NCI-H446 treated with DMSO at 0.1 percent for 48 hours (cell line): ENCODE measurements at places on chromosomes 1 and 21.
A peak's percentile ranks its signal among the peaks of the same experiment; 100 is the strongest.

DNA sequence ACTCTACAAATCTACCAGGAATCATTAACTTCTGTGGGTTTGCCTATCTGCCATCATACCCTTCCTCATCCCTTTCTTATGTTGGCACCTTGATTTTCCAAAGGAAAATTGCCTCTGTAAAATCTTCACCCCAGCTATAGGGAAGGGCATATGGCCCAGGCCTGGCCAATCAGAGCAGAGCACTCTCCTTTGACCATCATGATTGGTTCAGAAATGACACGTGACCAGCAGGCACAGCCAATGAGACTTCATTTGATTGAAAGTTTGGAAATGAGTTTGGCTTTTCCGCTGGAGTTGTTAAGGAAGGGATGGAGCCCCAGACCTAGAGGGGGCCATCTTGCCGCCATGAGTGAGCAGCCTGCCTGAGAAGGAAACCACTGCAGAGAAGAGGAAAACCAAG is 35.1 kb upstream of the IFFO2 start:
- no peak for DNase-seq

DNA sequence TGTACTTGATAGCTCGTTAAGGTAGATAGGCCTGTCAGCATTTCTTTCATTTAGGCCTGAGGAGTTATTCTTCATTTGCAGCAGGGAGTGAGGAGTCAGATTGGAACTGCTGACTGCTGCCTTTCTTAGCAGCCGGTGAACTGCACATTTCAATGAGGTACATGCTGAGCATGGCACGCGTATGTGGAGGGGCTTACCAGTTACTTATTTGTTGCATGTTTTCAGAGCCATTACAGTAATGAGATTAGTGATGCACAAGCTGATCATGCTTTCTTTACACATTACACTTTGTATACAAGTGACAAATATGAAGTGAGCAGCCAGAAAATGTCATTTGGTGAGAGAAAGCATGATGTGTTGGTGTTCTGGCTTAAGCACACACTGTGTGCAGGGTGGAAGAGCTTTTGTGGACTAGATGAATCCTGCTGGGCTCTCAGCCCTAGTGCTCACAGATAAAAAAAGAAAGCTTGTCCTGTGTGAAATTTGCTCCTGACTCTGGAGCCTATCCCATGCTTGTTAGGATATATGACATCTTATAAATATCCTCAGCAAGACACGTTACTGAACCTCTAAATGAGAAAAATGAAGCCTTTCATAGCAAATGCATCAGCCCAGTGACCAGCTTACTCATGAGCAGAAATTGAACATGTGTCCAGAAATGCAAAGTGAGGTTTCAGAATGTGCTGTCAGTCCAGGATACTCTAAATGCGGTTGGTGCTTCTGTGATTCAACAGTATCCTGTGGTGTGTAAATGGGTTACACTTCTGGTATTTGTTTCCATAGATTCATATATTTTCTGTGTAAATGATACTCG is 574.7 kb upstream of the ADGRL2 start:
- no peak for DNase-seq

- peak; percentile 83 for DNase-seq
These were observed 16.6 kb upstream of the DR1 start for GRCh38 chr1:93328809-93329760.

- DNase-seq = peak; percentile 45
These were observed 397.9 kb upstream of the TMPRSS15 start for GRCh38 chr21:18801468-18801867.

GRCh38 chr1:65414538-65414937 is 5.9 kb upstream of the LEPR start:
- DNase-seq = no peak

DNA sequence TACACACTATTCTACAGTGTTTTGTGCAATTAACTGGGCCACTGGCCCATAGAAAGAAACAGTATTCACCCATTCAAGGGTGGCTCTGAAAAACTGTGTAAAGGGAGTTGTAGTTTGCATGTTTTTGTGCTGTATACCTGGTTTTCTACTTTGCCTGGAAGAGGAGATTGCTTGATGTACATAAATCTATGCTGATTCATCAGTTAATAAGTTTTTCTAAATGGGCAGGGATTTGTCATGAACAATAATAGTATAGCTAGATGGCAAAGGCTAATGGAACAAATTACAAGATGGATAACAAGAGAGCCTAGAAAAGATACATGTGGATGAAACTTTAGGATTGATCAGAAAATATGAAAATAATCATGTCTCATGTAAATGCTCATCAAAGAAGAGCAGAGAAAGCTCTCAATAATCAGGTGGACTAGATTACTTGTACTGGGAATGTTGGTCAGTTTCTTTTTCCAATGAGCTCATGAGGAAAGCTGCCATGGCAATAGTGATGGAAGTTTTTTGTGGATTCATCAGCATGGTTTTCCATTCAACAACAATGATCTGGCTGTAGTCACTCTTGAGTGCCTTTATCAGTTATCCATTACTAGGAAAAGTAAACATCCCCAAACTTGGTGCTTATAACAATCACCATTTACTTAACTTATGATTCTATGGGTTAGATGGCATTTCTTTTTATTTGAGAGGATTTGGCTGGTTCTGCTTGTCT is 602.8 kb downstream of the BRINP3 start:
- no peak for DNase-seq

GRCh38 chr1:64209221-64209620 is 5.8 kb downstream of the UBE2U start:
- DNase-seq = no peak

DNA sequence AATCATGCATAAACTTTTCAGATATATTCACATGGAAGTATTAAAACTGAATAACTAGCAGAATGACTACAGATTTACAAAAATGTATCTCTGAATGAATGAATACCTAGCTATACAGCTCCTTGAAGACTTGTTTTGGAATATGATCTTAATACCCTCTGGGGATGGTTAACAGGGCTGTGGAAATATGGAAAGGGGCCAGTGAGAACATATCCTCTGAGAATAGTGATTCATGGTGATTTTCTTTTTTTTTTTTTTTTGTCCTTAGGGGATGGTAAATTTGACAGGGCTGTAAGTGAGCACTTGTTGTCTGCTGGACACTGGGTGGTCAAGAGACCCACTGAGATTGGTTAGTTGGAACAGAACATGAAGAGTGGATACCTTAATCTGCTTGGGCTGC is 80.7 kb upstream of the HP1BP3 start:
- no peak for DNase-seq

GRCh38 chr1:54487571-54488050 is 60.4 kb upstream of the ACOT11 start:
- no peak for DNase-seq

DNA sequence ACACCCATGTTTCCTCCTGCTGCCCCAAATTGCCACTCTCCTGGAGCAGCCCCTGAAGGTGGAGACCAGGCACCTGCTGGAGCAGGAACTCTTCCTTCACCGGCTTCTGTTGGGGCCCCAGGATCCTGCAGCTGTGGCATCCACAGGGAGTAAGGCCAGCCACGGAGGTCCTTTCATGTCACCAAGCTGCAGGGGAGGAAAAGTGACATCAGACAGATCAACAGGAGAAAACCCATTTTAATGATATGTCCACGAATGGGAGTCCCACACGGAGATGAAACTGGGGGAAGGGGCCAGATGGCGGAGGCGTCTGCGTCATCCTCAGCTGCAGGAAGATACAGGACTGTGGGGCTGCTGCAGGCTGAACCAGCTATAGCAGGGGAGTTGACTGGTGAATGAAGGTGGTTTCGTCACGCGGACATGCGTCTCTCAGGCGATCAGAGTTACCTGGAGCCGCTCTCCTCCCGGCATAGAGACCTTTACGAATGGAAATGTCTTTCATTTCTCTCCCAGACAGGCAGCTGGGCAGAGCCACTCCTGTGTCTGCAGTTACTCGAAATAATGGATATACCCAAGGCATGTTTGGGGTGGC is 9.9 kb downstream of the TP73 start:
- DNase-seq = no peak

GRCh38 chr1:7432102-7432899 is 338.8 kb upstream of the VAMP3 start:
- DNase-seq = no peak

DNA sequence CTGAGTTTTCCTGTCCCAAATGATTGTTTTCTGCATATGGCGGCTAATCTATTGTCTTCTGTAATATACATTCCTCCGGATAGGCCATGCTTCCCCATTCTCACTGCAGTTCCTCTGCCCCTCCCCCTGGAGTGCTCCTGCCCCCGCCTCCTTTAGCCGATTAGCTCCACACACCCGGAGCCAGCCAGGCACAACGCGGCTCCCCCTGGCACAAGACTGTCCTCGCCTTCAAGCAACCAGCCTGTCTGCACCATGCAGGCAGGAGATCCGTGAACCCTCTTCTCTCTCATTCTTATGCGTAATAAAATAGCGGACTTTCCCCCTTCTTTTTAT is 18.0 kb downstream of the SERTAD4 start:
- no peak for DNase-seq

GRCh38 chr1:235571482-235571881 is 67.2 kb upstream of the B3GALNT2 start:
- DNase-seq = no peak

GRCh38 chr1:88200545-88200944 is 483.5 kb upstream of the PKN2 start:
- no peak for DNase-seq

DNA sequence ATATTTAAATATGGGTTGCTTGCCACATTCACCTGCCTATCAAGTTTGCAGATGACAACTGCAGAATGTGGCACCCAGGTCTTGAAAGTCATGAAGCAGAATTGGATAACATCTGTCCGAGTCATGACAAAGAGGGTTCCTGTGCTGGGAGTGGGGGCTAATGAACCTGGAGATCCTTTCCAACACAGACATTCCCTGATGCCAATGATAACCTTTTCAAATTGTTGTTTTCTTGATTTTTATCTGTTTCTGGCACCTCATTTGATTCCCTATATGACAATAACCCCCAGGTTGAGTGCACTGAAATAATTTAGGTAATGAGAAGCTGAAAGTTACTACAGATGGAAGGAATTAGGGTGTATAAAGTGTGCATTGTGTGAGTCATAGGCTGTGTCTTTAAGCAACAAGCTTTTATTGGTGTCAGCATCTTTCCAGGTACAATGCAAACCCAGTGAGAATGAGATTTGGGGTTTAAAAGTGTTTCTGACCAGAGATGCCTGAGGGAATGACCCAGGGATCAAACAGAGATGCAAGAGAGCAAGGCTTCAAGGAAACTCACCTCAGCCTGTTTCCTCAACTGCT is 32.0 kb upstream of the IL10 start:
- no peak for DNase-seq

DNA sequence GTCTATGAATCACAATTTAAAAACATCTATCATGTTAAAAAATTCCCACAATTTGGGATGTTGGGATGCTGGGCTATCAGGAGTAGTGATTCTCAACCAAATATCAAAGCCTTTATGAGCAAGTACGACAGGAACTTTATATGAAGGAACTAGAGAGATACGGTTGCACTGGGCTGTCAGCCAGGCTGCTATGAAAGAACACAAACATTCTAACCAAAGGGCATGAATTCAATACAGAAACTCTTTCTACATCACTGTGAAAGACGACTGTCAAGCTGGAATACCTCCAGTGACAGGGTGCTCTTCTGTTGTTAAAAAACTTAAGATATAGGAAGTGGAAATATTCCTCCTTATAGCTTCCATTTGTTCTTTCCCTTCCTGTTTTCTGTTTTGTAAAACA is 9.8 kb downstream of the CACNA1E start:
- no peak for DNase-seq

- DNase-seq = no peak
These were observed 371.4 kb upstream of the C1orf174 start for GRCh38 chr1:4271338-4271998.

- DNase-seq = no peak
These were observed 85.6 kb downstream of the TMEM53 start for GRCh38 chr1:44588551-44589210.

- no peak for DNase-seq
These were observed 81.6 kb downstream of the NPHP4 start for GRCh38 chr1:5910666-5911065.

DNA sequence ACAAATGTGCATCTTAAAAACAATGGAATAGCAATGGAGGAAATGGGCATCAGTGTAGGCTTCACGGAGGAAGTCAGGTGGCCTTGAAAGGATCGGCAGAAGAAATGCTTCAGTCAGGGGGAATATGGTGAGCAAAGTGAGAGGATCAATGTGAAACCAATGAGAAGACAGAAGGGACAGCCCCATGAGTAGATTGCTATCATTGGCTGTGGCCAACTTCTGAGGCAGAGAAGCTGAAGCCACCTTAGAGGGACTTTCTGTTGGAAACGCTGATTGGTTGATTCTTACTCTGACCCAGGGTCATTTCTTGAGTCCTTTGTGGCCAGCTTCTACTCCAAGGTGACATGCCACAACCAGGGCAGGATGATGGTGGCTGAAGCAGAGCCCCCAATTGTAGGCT is 130.7 kb upstream of the ZNF648 start:
- DNase-seq = no peak

GRCh38 chr1:228366062-228366865 is 40.4 kb downstream of the TRIM11 start:
- DNase-seq = no peak

GRCh38 chr1:109091078-109091838 is 694 bp downstream of the TMEM167B start:
- DNase-seq = no peak

- no peak for DNase-seq
These were observed 321.7 kb upstream of the PROX1 start for GRCh38 chr1:213666113-213666512.

DNA sequence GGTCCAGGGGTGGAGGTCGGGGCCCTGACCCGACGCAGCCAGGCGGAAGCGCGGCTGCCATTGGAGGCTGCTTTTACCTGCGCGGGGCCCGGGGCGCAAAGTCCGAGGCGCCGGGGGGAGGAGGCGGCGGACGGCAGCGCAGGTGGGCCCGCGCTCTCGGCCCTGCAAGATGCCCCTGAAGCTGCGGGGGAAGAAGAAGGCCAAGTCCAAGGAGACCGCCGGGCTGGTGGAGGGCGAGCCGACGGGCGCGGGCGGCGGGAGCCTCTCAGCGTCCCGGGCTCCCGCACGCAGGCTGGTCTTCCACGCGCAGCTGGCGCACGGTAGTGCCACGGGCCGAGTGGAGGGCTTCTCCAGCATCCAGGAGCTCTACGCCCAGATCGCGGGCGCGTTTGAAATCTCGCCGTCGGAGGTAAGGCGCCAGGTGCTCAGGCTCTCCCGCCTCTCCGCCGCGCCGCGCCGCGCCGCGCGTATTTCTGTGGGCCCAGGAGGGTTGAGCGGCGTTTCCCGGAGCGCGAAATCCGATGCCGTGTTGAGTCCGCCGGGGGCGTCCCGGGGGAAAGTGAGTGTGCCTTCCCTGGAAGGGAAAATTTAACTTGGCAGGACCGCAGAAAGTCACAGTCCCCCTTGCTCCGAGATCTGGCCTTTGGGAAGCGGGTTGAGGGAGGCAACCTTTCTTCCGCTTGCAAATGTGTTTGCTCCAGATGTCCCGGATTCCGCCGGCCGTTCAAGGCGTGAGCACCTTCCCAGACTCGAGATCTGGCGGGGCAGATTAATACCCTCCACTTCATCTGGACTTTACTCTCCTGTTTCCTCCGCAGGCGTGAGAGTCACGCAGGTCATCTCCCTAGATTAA is at the start of gene GIPC2:
GIPC2 (plus strand) TSS at position 41 of the 853 bp plus-strand sequence; CDS start at position 170, 129 bp downstream.
- no peak for DNase-seq

- no peak for DNase-seq
These were observed 76.8 kb downstream of the PLXNA2 start for GRCh38 chr1:208167261-208167869.

GRCh38 chr1:89646259-89646658 is 13.3 kb downstream of the LRRC8C start:
- no peak for DNase-seq

- DNase-seq = no peak
These were observed at the start of gene CCSAP for GRCh38 chr1:229342656-229343569. TSS of gene CCSAP (minus strand) at chr1:229343047. CDS start at chr1:229342465, 582 bp downstream.
